CD8-positive, alpha-beta memory T cell (primary cell): ENCODE measurements at places on chromosomes 16 and 17.

GRCh38 chr16:12458591-12459358, 344.9 kb downstream of the CPPED1 start:
- DNase-seq, result peak; percentile 31

- DNase-seq, result no peak
Measured at GRCh38 chr16:85392756-85393673, 220.1 kb upstream of the GSE1 start.

DNA sequence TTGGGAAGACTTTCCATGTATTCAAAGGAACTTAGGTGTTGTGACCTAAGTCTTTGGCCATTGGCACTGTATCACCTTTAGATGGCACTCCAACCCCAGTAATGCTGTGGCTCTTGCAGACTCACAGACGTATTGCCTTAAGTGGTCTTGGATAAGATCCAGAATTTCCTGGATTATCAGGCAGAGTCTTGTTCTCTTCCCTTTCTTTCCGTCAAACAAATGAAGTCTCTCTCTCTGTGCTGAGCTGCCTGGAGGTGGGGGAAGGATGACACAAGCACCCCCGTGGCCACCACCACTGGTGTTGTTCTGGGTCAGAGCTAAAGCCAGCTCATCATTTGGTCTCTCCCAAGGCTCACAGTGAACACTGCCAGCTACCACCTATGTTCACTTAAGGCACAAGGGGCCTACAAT, 789.9 kb upstream of the KIF2B start:
- DNase-seq, result no peak

DNA sequence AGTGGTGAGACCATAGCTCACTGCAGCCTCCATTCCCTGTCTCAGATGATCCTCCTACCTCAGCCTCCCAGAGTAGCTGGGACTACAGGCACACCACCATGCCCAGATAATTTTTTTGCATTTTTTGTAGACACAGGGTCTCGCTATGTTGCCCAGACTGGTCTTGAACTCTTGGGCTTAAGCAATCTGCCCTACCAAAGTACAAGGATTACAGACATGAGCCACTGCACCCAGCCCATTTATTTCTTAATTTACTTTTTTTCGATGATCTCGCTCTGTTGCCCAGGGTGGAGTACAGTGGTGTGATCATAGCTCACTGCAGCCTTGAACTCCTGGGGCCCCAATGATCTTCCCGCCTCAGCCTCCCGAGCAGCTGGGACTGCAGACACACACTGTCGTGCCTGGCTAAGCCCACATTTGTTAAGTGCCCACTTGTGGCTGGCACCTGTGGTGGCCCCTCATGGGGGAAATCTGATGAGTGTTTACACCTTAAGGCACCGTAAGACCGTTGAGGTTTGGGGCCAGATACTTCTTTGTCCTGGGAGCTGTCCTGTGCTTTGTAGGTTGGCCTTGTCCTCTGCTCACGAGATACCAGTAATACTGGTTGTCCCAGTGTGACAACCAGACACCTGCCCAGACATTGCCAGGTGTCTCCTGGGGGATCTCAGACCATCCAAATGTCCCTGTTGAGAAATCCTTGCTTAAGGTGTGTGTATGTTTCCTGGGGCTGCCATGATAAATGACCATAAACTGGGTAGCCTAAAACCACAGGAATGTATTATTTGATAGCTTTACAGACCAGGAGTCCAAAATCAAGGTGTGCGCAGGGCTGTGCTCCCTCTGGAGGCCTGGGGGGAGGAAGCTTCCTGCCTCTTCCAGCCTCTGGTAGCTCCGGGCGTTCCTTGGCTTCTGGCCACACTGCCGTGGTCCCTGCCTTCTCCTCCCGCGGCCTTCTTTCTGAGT, 141.4 kb upstream of the GSE1 start:
- DNase-seq, result no peak

DNA sequence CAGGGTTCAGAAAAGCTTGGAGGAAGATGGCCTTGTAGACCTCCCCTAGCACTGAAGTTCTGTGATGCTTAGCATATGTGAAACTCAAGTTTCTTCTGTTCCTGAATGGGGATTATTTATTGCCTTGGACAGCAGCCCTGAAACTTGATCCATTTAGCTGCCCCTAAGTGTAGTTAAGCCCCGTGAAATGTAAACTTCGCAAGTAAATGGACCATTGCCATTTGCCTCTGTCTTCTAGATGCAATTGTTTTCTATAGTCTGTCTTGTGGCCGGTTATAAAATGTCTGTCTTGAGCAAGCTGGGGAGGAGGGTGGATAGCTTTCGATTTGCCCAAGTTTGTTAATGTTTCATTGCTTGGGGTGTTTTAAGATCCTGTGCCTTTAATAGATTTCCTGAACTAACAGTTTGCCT, 261.8 kb downstream of the CDH13 start:
- no peak for DNase-seq

DNA sequence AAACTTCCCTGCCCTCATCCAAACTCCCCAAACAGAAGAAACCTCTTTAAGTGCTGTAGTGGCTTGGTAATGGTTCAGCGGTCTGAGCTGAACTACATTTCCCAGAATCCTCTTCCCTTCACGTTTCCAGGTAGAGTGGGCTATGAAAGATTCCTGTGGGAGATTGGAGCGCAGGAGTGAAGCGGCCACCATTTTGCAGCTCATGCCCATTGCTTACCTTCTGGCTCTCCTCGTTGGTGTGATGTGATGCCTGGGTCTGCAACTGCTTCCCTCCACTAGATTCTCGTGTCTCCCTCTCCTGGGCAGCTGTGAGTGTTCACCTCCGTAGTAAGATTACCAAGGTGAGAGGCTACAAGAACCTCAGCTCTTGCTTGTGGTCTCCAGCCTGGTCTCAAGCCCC, 82.1 kb downstream of the GPR139 start:
- DNase-seq, result no peak

DNA sequence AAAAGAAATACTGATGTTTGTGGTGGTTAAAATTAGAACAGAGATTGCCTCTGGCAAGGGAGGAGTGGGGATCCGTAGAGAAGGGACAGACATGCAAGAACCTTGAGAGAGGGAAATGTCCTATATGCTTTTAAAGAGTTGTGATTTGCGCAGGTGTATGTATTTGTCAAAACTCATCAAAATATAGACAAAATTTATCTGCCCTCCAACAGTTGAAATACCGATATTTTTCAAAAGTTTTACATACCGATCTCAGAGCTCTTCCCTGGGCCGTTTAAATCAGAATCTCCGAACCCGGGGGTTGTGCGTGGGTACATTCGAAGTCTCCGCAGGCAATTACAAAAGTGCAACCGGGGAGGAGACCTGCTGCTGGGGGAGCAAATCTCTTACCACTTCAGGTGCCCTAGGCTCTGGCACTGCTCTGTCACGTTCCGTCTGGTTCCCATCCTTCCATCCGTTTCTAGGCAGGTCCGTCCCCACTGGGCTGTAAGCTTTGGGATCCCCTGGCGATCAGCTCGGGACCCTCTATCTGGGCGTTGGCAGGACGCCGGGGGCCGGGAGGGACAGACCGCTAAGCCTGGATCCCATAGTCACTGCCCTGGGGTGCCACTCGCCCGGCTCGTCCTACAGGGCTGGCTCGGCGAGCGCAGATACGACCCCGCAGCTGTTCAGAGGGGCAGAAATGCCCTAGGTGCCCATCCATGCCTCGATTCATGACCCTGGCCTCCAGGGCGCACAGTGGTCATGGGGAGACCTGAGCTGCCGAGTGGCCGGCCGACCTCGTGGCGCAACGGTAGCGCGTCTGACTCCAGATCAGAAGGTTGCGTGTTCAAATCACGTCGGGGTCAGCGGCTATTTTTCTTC, 4.2 kb downstream of the BORCS6 start:
- DNase-seq, result peak; percentile 84

- DNase-seq, result no peak
Measured at GRCh38 chr17:21191698-21192097, 22.3 kb downstream of the TMEM11 start.

DNA sequence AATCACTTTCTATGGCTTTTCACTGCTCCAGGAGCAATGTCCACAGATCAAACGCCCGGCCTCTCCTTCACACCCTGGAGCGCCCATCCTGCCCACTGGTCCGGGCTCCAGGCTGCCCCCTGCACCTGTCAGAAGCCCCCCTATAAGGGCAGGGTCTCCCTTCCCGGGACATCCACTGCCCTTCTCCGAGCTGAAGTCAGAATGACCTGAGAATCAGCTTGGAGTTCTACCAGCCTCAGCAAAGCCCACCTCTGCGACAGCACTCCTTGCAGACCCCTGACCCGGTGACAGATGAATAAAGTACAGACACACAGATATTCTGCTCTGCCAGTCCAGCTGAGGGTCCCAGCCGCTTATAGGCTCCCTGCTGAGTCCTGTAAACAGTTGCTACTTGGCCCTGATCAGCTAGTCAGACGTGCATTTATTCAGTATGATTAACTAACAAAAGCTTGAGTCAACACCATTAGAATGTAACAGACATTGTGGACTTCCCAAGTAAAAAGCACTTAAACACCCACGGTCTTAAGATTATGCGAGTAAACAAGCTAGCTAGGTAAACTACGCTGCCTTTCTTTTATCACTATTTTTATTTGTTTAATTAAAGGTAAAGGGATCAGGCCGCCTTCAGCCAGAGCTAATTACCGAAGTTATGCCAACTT, 4.8 kb downstream of the SLC7A5 start:
- no peak for DNase-seq

- no peak for DNase-seq
Measured at GRCh38 chr17:57622683-57623433, 122.2 kb downstream of the CCDC182 start.

GRCh38 chr17:72922219-72922618, 170.3 kb downstream of the SLC39A11 start:
- no peak for DNase-seq

- peak; percentile 68 for DNase-seq
Measured at GRCh38 chr16:69123910-69124309, 8.5 kb downstream of the CHTF8 start.

GRCh38 chr17:56982312-56982711, 4.4 kb downstream of the SCPEP1 start:
- no peak for DNase-seq

GRCh38 chr17:58587713-58588117, 73.3 kb upstream of the MTMR4 start:
- peak; percentile 36 for DNase-seq

- DNase-seq, result no peak
Measured at GRCh38 chr17:57994436-57994835, 6.4 kb upstream of the VEZF1 start.

GRCh38 chr16:76197900-76198299, 79.3 kb upstream of the CNTNAP4 start:
- DNase-seq, result no peak

DNA sequence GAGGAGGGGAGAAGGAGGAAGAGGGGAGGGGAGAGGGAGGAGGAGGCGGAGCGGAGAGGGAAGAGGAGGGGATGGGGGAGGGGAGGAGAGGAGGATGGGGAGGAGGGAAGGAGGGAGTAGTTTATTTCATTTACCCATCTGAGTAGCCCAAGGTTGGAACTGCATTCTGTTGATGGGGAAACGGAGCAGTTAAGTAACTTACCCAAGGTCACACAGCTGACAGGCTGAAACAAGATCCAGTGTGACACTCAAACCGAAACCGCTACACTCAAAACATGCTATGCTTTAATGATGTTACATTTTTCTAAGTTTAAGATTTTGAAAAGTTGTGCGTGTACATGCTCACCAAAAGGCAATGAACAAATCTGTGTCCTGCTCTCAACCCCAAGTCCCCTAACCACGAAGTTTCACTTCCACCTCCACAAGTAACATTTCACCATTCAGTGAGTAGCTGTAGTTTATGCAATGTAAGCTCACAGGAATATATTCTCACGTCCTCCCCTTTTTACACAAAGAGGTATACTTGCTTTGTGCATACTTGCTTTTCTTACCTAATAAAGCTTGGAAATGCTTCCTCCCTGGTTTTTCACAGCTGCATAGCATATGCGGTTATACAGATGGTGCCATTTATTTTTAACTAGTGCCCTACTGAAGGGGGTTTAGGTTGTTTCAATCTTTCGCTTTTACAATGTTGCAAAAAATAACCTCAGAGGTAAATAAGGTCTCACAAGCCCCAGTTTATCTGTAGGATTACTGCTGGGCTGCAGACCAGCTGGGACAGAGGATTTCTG, 275.3 kb downstream of the PARN start:
- DNase-seq, result no peak

GRCh38 chr16:31130899-31131298, 4.6 kb downstream of the PRSS8 start:
- no peak for DNase-seq

DNA sequence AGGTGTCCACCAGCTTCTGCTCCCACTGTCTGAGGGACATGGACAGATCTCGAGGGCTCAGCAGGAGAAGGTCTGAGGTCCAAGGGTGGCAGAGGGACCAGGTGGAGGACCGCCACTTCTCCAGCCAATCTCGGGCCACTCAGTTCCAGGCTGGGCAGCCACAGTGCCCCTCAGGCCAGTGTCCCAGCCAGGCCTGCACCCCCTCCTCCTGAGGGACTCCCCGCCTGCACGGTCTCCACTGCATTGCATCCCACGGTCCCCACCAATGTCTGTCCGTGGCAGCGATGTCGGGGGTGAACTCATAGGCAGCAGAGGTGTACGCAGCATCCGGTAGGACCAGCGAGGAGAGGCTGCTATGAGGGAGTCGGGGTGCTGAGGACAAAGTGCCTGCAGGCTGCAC, 64.2 kb upstream of the DOC2B start:
- DNase-seq, result no peak

DNA sequence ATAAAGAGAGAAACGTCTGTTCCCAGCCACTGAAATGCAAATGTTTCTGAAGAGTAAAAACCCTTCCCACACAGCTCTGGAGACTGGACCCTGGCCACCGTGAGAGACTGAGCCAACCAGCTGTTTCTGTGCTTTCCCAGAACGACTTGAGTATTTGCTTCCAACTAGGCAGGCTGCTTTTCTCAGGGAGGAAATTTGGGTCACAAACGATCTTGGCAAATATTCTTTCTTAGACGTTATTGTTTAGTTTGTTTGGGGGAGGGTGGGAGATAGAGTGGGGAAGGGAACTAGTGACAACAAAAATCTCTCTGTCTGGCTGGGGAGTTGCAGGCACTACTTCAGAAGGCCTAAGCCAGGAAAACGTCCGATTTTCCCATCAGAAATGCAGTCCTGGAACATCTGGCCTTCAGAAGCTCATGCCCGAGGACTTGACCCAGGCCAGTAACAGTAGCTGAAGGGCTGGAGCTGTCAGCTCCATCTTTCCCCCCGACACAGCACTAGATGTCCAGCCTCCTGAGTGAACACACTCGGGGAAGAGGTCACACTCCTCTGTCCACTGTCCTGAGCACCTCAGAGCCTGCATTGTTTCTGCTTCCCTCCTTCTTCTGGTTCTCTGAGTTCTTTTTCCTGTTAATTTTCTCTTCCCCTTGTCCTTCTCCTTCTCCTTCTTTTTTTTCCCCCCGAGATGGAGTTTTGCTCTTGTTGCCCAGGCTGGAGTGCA, 4.0 kb downstream of the CCDC92B start:
- DNase-seq, result no peak

GRCh38 chr17:7502171-7502847, 18.1 kb downstream of the POLR2A start:
- DNase-seq, result no peak
